ENCODE measurements at places on chromosomes 7 and 10.

GRCh38 chr10:31876652-31877352 lies 51.8 kb downstream of the ARHGAP12 start:
- no peak for DNase-seq

DNA sequence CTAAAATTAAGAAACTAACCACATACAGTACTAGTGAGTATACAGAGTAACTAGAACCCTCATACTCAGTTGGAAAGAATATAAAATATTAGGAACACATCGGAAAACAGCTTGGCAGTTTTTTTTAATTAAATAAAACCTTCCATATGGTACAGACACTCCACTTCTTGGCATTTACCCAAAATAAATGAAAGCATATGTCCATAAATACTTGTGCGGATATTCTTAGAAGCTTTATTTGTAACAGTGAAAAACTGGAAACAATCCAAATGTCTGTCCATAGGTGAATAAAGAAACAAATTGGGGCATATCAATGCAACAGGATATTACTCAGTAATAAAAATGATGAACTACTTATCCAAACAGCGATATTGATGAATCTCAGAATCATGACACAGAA lies 410.0 kb downstream of the HTR7 start:
- DNase-seq: peak; percentile 38

DNA sequence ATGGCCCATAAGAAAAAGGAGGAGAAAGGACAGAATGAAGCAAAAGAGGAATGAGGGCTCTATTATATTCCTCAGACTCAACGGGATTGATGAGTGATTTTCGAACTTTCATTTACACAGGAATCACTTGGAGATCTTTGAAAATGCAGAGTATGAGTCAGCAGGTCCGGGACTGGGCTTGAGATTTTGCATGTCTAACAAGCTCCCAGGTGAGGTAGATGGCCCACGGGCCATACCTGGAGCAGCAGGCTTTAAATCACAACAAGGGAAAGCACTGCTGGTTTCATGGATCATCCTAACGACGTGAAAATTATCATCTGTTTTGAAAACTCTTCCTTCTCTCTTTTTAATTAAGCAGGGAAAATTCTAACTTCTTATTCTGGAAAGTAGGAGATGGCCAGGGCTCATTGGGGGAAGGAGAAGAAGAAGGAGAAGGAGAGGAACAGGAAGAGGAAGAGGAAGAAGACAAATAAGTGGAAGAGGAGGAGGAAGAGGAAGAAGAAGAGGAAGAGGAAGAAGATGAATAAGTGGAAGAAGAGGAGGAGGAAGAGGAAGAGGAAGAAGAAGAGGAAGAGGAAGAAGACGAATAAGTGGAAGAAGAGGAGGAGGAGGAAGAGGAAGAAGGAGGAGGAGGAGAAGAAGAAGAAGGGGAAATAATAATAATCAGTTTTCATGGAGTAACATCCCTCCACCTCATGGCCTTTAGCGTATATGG lies 3.8 kb upstream of the SDK1 start:
- DNase-seq: no peak

GRCh38 chr10:103111031-103111917 lies 81.8 kb downstream of the NT5C2 start:
- peak; percentile 70 for DNase-seq

GRCh38 chr7:17371671-17372524 lies 73.4 kb downstream of the AHR start:
- DNase-seq: peak; percentile 96

- peak; percentile 60 for DNase-seq
Observed at GRCh38 chr7:50632561-50633413, 67.6 kb upstream of the DDC start.

Data from fibroblast of villous mesenchyme (primary cell).